ENCODE measurements at places on chromosomes 5 and 9. TPM values are rescaled to one million over a fixed set of nuclear protein-coding genes. Genes with fewer than 3 reads are reported as not detected.

Gene TXNDC8
- total RNA-seq: not detected

Gene TMEM8B
- 11.6 TPM for total RNA-seq

Gene CDX1
- total RNA-seq: 0.43 TPM

Gene SELENOP
- total RNA-seq: 756 TPM

Gene INSYN2B
- 0.63 TPM for total RNA-seq

Gene C5orf58
- total RNA-seq: not detected

Gene BASP1
- total RNA-seq: 42.7 TPM

Gene ALDH7A1
- 40.7 TPM for total RNA-seq

Gene MELK
- total RNA-seq: 3.5 TPM

Gene TLR4
- total RNA-seq: 32.7 TPM

Gene TEK
- 29.3 TPM for total RNA-seq

GRCh38 chr5:124393584-124394379 is 352.7 kb downstream of the ZNF608 start:
- DNase-seq: peak; percentile 80

DNA sequence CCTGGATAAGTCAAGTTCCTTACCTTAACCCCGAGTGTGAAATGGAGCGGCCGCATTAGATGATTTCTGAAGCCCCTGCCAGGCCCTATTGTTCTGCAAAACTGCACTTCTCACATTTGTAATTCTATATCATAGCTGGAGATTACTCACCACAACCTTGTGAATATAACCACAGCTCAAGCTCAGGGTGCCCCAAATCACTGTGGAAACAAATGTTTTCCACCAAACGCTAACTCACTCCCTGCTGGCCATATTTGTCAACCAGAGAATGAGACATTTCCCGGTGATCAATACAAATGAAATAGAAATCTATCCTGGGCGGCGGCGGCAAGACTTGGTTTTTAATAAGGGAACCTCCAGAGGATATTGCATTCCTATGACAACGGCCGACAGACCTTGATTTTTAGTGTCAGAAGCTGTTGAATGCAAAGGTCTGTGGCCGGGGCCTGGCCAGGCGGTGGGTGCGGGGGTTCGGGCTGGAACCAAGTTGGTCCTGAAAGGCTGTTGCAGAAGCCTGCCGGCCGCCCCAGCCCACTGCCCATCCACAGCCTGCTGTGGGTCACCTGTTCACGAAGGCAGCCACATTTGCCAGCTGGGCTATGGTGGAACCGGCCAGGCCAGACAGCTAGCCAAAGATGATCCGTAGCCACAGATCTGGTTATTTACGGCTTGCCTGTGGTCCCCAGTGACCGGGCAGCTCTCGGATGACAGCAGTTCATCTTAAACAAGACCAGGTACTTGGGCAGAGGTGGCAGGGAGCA is 93.9 kb upstream of the LMX1B start:
- no peak for DNase-seq

- DNase-seq: no peak
These were observed 115.2 kb downstream of the RXRA start for GRCh38 chr9:134441227-134442084.

DNA sequence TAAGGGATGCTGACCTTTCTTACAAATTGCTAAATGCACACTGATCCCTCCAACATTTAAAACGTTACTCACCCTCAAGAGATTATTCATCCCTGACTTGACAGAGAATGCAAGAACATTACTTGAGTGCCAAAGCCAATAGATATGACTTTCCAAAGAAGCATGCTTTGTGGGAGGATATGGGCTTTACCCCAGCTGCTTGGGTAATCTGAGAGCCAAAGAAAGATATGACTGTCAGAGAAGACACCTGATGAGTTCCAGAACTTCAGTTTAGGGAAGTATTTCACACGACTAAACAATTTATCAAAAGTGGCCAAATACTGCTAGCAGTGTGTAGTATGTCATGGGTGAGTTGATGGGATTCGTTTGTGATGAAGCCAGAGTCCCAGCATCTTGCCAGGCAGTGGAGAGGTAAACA is 7.4 kb upstream of the SPDL1 start:
- DNase-seq: no peak

DNA sequence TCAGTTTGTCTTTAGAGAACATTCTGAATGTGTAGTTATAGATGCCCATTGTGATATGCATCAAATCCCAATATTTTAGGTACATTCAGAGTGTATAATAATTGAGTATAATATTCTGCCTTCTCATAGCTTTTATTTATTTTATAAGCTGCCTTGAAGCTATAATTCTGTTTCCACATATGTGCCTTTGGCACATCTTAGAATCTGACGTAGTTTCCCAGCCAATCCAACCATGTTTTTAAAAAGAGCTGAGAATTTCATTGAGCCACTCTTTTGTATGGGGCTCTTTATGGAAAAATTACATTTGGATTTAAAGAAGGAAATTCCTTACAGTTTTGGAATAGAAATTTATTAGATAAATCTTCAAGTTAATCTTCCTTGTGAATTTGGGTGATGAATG is 65.4 kb downstream of the ADCY2 start:
- no peak for DNase-seq

DNA sequence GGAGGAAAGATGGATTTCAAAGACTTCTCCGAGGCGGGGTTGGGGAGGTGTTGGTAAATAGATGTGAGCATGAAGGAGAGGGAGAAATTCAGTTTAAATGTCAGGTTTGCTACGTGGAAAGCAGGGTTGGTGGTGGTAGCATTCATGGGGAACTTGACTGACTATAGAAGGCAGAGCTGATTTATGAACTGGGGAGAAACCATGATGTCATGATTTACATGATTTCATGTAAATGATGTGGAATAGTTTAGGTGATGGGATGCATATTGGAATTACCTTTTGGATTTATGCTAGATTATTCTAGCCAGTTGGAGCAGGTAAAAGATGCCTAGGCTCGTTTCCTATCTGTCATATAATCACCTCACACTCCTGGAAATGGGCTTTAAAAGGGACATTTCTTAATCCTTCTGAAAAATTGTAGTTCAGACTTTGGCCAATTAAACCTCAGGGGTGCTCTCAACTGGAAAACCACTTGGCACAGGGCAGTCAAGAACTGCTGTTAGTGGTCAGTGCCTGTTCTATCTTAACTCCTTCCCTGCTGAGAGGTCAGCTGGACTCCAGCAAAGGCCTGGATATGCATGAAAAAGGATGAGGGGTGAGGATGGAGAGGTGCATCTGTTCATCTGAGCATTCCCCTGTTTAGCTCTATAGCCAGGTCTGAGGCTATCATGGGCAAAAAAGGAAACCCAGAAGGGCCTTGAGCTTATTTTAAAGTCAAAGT is 50.1 kb upstream of the BASP1 start:
- DNase-seq: no peak

GRCh38 chr5:123814801-123815470 is 303.0 kb downstream of the CSNK1G3 start:
- no peak for DNase-seq

- DNase-seq: no peak
These were observed 203.0 kb upstream of the MAP3K1 start for GRCh38 chr5:56612353-56612752.

DNA sequence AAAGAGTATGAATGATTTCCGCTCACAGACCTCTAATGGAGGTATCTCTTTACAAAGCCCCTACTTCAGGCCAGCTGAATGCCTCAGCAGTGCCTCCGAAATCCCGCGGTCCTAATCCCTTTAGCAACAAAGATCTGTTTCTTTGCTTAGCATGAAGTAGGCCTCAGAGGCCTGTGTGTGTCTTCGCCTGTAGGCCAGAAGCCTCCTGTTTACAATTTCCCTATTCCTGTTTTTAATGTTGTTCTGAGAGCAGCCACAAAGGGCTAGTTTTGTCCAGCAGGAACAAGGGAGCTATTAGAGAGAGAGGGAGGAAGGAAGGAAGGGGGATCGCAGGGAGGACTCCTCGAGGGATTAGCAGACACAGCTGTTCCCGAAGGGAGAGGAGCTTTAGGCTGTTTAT is 166.4 kb upstream of the SPRY4 start:
- peak; percentile 52 for DNase-seq

DNA sequence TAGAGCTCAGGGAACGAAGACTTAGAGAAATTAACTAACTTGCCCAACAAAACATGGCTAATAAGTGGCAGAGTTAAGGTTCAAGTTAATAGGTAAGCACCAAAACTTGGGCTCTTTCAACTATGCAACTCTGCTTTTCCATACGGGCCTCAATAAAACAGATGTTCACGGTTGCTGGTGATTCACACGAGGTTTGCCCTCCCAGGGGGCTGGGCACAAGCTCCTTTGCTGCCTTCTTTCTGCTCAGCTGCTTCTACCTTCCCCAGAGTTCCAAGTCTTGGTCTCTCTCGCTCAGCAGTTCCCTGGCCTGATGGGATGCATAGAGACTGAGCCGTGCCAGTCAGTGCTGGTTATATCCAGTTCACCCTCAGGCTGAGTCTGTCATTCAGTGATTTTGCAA is 217.9 kb downstream of the SREK1 start:
- no peak for DNase-seq

DNA sequence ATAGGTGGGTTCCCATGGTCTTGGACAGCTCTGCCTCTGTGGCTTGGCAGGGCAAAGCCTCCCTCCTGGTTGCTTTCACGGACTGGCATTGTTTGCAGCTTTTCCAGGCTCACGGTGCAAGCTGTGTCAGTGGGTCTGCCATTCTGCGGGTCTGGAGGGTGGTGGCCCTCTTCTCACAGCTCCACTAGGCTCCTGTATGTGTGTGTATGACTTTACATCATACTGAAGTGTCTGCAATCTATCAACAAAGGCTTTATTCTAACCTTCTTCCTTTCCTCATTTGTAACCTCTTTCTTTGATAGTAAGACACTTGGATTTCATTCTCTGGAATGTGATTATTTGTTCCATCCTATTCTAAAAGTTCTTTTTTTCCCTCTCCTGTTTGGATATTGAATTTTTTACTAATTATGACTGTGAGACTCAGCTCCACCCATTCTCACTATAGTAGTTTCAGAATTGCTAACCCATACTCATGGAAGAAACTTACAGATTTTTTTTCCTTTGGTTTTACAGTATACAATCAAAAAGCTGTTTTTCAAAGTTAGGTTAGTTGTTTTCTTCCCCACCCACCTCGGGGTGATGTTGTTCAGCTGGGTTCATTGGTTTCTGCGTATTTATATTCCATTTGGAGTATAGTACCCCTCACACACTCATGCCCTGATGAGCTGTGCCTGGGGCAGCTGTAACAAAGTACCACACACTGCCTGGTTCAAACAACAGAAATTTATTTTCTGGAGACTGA is 144.6 kb upstream of the OTULINL start:
- DNase-seq: no peak

DNA sequence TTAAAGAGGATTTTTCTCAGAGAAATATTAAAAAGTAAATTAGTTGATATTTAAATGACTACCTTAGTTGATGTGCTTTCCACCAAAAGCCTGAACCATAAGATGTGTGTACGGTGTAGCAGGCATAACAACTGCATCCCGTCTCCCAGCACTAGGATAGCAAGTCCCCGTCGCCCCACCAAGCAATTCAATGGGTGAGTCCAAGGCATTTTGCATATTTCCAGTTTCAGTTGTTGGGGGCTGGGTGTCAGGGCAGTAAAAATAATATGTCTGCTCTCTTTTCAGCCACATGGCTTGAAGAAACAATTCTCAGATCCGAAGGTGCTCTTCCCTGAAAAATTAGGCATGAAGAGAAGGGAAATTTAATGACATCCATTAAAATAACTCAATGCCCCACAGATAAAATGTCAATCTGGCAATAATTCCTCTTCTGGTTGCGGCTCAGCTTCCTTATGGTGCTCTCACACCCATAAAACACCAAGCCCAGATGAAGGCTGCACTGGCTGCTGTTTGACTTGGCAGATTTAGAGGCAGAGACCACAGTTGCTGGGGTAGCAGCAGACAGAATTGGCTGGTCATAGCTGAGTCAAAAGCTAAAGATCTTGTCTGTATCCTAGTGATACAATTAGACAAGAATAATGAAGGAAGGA is 124.4 kb upstream of the ADCY2 start:
- DNase-seq: no peak

All from lung (tissue), 17 donors.